HS-27A (cell line): ENCODE measurements at places on chromosomes 7 and 10.

- DNase-seq, result no peak
These were observed 243.2 kb upstream of the SLC26A5 start for GRCh38 chr7:103689255-103689654.

DNA sequence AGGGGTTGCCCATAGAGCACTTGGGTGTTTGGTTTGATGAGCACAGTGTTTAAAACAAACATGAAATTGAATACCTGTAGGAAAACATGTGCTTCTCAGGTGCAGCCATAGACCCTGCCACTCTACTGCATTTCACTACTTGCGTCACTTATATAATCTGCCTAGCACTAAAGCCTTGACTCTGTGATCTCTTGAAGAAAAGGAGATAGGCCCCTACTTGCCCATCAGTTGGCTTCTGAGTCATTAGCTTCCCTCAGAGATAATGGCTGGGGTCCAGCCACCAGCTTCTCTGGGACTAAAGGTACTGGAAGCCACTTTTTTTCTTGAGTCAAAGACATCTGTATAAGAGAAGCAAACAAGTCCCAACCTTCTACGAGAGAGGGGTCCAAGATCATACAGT is 45.9 kb upstream of the BTRC start:
- no peak for DNase-seq

DNA sequence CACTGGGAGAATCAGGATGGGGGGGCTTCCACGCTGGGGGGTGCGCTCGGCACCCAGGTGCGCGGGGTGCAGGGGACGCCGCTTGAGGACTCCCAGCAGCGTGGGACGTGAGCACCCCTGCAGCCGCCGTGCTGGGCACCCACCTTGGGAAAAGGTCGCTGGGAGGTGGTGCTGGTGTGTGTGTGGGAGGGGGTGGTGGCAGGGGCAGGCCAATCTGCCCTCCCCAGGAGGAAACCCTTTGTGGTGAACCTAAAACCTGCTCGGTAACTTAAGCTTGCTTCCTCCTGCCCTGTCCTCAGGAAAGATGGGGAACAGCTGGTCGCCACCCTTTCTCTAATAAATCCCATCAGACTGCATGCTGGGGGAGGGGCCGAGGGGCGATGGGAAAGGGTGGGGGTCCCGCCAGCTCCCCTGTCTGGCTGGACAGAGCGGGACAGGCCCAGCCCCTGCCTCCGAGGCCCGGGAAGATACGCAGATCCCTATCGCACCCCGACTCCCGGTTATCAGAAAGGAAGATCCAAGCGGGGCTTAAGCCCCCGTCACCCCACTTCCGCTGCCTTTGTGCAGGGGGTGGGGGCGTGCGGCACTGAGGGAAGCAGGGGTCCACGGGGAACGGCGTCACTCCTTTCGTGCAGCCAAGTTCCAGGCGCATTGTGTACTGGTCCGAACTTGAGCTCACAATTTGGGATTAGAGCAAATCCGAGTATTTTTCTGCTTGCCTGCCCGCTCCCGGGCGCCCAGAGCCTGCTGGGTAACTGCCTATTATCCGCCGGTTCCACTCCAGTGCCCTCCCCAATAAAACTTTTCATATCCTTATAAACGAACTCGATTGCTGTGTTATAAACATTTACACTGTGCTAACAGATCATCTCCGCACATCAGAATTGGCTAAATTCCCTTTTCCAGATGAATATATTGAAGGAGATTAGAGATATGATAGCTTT is 64.6 kb downstream of the UNCX start:
- no peak for DNase-seq

GRCh38 chr10:101478956-101479355 is 109.1 kb downstream of the POLL start:
- no peak for DNase-seq

GRCh38 chr7:111180338-111180737 is 89.4 kb downstream of the LRRN3 start:
- DNase-seq, result no peak

GRCh38 chr7:94507962-94508361 is 1.6 kb upstream of the CASD1 start:
- DNase-seq, result no peak

DNA sequence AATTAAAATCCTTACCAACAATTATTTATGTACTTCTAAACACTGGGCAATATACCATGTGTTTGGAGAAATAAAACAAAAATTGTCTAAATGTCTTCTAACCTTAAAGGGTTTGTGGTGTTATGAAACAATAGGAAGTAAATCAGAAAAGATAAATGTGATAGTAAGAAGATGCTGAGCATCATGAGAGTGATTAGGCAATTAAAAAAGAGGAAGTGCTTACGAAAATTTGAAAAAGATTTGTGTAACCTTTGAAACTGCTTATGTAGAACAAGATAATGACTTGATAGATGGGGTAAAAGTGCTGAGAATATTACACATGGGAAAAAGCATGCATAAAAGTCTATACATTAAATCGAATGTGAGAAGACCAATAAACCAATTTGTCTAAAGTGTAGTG is 573.4 kb upstream of the CNTNAP2 start:
- DNase-seq, result no peak

GRCh38 chr7:106572394-106573124 is 88.4 kb downstream of the CCDC71L start:
- DNase-seq, result no peak

GRCh38 chr7:51446785-51447184 is 130.2 kb upstream of the COBL start:
- no peak for DNase-seq

GRCh38 chr10:107496594-107496993 is 332.1 kb upstream of the SORCS1 start:
- no peak for DNase-seq

DNA sequence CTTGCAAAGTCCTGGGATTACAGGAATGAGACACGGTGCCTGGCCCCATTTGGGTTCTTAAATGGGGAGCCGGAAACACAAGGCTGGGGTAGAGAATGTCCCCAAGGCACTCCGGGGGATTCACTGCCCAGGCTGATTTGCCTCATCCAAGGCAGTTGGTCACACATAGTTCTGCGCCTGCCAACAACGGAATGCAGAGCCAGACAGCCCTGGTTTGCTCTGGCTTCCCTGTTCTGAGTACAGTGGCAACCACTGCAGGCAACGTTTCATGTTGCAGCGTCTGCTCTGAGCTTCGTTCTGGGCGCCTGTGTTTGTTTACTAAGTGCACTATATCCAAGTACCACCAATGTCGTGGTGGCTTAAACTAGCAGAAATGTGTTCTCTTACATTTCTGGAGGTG is 61.7 kb upstream of the C1QL3 start:
- no peak for DNase-seq
